ENCODE measurements at places on chromosomes 6 and 20.

GRCh38 chr6:76631622-76632021 lies 559.2 kb upstream of the IMPG1 start:
- no peak for DNase-seq

GRCh38 chr6:91590191-91590590 lies 1003.3 kb upstream of the MAP3K7 start:
- DNase-seq = no peak

- no peak for DNase-seq
Measured at GRCh38 chr20:2357114-2357513, 23.6 kb upstream of the TGM6 start.

- DNase-seq = no peak
Measured at GRCh38 chr6:77456531-77457248, 6.6 kb downstream of the HTR1B start.

DNA sequence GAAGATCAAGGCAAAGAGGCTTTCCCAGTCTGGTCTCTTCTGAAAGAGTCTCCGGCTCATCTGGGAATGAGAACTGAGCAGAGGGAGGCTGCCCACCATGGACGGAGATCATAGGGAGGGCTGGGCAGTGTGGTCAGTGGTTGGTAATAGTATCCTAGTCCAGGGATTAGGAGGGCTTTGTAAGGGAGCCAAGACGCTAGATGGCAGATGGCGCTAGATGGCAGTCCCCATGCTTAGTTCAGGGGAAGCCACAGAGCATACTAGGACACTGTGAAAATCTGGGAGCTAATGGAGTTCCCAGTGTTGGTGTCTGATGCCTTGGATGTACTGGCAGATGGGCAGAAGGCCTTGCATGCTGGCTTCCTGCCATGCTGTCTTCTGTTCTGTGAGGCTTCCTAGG lies 21.7 kb upstream of the DAAM2 start:
- no peak for DNase-seq

DNA sequence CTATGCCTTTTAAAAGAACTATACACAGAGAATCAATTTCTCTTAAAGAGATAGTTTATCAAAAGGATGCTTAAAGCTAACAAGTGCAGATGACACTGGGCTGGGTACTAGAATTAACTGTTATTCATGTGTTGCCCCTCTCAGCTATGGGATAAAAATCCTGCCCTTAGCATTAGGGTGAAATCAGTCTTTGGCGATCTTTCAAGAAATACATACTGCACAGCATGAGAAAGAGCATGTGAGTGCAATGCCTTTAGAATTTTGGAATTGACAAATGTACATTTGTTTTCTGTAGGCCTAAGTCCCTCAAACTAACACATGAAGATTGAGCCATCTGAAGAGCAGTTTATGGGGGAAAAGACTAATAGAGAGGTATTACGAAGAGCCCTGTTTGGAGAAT lies 115.4 kb downstream of the ZFP64 start:
- DNase-seq = no peak

GRCh38 chr6:157143171-157143889 lies 180.0 kb downstream of the TMEM242 start:
- no peak for DNase-seq

All from DMS79 (cell line).